Stimulated activated CD8-positive, alpha-beta memory T cell treated with anti-CD3 and anti-CD28 coated beads, Interleukin-4, amount 100 ng/mL, for 4 hours (primary cell): ENCODE measurements at places on chromosomes 5 and 9.

GRCh38 chr5:118862596-118862995 lies 125.8 kb downstream of the DTWD2 start:
- no peak for DNase-seq

GRCh38 chr5:132369007-132369473 lies 470 bp upstream of the SLC22A5 start:
- no peak for DNase-seq

GRCh38 chr5:25345240-25345771 lies 700.5 kb upstream of the CDH10 start:
- no peak for DNase-seq

DNA sequence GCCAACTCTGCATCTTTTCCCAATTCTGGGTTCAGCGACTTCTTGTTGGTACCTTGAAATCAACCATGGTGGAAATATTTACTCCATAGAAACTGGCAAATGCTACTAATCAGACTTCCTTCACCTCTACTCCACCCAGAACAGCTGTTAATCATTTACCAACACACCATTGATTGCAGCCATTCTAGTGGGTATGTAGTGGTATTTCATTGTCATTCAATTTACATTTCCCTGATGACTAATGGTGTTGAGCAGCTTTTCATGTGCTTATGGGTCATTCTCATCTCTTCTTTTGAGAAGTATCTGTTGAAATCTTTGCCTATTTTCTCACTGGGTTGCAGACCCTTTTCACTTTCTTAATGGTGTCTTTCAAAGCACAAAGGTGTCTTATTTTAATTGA lies 122.4 kb upstream of the MSX2 start:
- DNase-seq: no peak

- no peak for DNase-seq
Measured at GRCh38 chr5:117188211-117188610, 613.6 kb upstream of the SEMA6A start.

- DNase-seq: no peak
Measured at GRCh38 chr5:149435015-149435376, 55.9 kb upstream of the IL17B start.

GRCh38 chr5:82707741-82708140 lies 369.5 kb downstream of the TMEM167A start:
- no peak for DNase-seq

GRCh38 chr5:150172145-150172544 lies 5.6 kb downstream of the CDX1 start:
- DNase-seq: no peak

DNA sequence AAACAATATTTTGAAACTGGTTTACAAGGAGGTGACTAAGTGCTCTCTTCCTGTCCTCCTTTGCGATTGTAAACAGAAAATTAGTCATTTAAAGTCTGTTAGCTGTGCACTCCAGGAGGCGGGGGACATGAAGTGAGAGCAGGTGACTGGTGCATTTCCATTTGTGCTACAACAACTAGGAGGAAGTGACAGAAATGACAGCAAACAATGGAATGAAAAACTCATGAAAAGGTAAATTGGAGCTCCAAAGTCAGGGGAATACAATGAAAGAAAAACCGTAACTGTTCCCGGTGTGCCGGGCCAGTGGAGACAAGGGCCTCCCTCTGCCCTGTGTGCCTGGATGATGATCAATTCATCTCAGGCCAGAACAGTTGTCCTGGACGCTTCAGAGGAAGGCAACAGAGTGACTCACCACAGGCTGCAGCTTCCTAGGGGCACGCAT lies 439.9 kb downstream of the GADD45G start:
- no peak for DNase-seq

- DNase-seq: no peak
Measured at GRCh38 chr5:43839218-43839617, 236.2 kb downstream of the NNT start.

GRCh38 chr9:16319646-16320045 lies 550.8 kb downstream of the BNC2 start:
- DNase-seq: no peak

DNA sequence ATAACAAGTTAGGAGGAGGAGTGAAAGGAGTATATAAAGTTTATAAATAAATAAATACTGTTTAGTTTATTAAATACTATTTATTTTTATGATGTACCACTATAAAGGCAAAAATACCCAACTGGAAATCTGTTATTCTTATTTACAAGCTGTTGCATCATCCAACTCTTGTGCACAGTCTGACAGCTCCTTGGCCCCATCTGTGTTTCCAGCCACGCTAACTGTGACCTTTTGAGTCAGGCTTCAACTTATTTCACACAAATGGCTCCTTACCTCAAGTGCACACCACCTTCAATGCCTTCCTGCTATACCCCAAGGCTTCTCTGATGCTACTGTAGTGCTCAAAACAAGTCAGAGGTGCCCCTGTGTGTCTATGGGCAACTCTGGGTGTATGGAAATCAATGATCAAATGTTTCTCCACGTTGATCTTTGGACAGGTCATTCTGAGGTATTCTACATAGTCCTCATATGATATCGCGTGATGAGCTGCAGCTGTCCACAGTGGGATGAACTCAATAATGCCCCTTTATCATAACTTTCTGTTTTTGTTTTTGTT lies 303.2 kb upstream of the GRAMD2B start:
- no peak for DNase-seq

DNA sequence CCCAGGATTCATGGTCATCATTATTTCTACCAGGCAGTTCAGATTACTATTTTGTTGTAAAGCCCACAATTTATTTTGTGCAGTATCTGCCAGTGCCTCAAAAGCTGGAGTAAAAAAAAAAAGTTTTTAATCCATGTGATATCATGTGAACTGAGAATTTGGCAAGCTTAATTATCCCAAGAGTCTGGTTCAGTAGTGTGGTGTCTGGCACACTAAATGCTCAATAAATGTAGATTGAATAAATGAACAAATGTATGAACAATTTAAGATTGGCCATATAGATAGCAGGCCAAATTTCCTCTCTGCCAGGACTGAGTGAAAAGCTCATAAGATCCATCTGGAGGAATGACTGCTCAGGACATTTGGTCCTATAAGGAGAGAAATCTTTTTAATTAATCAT lies 533.0 kb downstream of the TLE1 start:
- no peak for DNase-seq

- DNase-seq: no peak
Measured at GRCh38 chr5:105821800-105822199, 1848.9 kb downstream of the EFNA5 start.
